Muscle of arm (tissue), 14 donors: ENCODE measurements at places on chromosomes 1 and 21. TPM values are rescaled to one million over a fixed set of nuclear protein-coding genes. Genes with fewer than 3 reads are reported as not detected.
A peak's percentile ranks its signal among the peaks of the same experiment; 100 is the strongest.

GRCh38 chr1:109620401-109620791 is 759 bp downstream of the AMPD2 start:
- DNase-seq: peak; percentile 76

DNA sequence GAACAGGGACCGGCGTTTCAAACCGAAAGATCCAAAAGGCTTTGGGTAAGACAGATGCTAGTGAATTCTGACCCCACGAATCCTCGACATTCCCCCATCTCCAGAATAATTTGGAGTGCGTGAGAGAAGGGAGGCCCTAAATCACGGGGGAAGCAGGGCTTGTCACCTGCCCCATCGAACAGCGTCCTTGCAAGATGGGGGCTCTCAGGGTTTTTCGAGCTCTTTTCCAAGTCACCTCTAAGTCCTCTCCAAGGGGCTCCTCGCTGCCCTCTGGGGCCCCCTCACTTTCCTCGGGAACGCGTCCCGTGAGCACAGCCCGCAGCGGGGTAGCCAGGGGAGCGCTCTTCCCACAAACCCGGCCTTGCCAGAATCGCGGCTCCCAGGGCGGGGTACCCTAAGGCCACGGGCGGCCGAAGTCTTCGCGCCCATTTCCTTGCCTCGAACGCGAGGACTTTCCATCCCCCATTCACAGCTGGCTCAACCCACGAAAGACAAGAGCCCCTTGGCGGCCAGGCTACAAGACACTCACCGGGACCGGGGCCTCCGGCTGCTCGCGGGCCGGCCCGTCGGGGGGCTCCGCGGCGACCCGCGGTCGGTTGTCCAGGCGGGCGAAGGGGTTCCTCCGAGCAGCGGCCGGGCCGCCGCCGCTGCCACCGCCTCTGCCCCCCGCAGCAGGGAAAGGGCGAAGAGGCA is 546 bp downstream of the DONSON start:
- DNase-seq: peak; percentile 44

ATP1A4 gene
- not detected for polyA plus RNA-seq

TGFB2 gene
- polyA plus RNA-seq: 52.1 TPM

OLIG2 gene
- not detected for polyA plus RNA-seq

SHISA4 gene
- polyA plus RNA-seq: 69.4 TPM

RNF223 gene
- polyA plus RNA-seq: 0.13 TPM
